ENCODE measurements at places on chromosomes 7 and 10.

DNA sequence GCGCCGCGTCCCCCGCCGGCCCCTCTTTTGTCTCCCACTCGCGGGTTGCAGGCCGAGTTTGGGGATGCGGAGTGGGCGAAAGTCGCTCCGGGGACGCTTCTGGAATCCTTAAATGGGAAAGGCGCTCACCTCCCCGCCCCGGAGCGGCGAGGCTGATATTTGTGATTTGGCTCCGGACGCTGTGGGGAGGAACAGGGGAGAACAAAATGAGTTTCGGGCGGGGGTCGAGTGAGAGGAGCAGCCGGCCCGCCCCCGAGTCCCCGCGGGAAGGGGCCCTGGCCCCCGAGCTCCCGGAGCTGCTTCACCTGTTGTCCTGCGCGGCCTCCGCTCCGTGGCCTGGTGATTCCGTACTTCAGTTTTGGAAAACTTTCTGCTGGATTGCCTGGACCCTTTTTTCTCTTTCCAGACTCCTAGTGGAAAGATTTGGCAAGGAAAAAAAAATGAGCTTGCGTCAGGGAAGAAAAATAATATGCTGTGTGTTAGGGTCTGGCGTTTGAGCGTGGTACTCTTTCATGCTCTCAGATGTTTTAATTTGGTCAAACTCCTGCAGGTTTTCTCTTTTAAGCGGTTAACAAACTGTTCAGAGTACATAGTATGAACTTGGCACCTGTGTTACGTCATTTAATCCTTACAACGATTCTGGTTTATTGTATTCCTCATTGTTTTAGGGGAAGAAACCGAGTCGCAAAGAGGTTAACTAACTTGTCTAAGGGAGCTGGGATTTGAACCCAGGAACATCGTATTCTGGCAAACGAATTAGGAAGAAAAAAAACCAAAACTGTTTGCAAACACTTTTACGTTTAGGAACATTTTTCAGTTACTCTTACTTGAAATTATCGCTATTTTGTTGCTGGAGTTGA, 924 bp downstream of the BMPR1A start:
- DNase-seq = no peak

- DNase-seq = peak; percentile 56
Measured at GRCh38 chr10:65320236-65321026, 1605.4 kb upstream of the LRRTM3 start.

DNA sequence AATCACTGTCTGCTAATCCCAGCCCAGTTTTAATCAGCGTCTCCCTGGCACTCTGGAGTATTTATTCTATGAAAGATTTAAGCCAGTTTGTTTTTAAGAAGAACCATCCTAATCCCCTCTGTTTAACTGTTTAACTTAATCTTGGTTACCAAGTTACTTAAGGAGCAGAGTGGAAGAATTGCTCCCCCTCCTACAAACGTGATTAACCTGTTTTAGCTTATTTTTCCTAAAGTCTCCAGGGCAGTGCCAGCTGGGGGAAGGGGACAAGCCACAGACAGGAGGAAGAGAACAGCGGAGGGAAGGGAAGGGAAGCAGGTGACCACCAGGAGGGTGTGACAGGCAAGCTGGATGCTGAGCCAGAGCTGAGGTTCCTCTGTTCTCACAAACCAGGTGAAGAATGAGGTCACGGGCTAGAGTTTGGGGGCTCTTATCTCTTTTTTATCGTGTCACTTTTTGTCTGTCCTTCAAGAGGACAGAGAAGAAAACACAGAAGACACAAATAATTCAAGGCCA, 1.7 kb downstream of the SLC13A4 start:
- DNase-seq = no peak

DNA sequence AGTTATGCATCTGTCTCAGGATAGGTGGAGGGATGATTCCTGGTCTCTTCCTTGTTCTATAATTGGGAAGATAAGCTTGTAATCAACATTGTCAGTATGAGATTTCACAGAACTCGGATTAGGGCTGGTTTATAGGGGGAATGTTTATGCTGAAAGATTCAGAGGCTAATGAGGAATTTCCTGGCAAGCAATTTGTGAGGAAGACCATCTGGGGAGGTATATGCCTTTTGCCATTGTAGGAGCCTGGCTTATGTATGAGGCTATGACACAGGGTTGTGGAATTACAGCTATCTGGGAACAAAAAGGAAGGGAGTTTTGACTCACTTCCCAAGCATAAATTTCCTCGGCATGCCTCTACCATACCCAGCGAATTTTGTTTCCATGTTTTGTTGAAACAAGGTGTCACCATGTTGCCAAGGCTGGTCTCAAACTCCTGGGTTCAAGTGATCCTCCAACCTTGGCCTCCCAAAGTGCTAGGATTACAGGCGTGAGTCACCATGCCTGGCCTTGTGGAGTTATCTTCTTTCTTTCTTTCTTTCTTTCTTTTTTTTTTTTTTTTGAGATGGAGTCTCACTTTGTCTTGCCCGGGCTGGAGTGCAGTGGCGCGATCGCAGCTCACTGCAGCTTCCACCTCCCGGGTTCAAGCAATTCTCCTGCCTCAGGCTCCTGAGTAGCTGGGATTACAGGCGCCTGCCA, 1.6 kb upstream of the COPS6 start:
- DNase-seq = peak; percentile 99

DNA sequence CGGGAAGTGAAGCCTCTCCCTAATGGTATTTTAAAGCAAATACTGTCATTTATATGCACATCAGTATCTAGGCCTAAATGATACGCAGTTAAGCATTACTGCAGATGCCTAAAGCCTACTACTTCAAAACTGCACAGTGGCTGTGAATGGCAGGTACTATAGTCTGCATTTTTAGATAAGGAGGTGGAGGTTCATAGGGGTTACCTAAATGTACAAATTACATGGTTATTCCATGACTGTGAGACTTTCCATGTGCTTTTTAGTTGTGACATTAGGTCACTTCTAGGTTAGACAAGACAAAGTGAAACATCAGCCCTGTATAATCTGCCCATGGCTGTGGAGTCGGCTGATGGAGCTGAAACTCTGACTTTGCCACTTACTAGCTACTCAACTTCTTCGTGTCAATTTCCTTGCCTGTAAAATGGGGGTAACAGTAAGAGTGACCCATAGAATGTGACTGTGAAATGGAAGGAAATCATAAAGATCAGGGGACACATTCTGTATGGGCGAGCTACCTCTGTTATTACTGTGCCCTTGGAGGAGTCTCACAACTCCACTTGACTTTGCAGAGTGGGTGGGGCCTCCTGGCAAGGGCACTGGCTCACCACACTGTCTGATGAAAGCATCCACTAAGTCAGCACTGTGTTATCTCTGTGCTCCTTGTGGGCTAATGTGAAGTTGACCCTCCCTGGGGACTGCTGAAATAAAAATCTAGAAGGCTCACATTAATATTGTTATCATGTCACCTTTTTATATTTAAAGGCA, 239.4 kb downstream of the TNS3 start:
- DNase-seq = no peak

DNA sequence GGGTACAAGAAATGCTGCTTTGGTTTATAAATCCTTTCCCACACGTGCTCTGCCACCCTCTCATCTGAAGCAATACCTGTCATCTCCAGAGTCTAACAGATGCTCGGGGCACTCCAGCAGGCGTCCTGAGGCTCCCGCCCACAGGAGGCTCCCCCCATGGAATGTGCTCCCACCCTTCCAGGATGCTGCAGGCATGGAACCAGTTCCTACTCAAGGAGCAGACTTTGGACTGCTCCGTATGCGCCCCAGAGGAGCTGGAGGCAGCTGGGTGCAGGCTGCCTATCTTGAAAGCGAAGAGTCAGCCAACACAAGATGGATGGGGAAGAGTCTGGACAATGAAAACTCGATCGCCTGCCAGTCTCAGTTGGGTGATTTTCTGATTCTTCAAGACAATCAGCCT, 75.4 kb downstream of the VOPP1 start:
- no peak for DNase-seq

DNA sequence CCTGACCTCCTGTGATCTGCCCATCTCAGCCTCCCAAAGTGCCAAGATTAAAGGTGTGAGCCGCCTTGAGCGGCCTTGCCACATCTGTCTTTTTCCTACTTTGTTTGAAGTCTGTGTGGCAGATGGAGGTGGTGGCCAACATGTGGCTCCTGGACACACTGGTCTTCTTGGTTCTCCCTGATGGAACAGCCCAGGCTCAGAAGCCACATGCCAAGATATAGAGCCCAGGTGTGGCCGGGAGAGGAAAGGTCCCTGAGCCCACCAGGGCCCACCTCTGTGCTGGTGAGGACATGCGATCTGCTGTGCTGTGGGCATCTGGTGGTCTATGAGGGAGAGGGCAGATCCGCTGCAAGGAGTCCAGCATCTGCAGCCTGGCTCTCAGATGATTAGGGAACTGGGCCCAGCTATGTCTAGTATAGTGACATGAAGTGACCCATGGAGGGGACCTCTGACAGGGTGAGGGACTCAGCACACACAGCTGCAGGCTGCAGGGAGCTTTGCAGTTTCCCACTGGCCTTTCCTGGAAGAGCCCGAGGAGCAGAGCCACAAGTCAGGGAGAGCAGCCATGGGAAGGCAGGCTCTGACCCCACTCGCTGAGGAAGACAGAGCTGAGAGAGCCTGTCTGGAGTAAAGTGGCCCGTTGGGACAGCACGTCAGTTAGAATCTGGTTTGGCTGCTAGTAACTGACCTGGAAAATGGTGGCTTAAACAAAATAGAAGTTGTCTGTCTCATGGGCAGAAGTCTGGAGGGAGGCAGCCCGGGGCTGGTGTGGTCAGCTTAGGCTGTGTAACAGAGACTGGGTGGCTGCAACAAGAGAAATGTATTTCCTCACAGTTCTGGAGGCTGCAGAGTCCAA, 25.9 kb downstream of the ADCY1 start:
- DNase-seq = no peak

DNA sequence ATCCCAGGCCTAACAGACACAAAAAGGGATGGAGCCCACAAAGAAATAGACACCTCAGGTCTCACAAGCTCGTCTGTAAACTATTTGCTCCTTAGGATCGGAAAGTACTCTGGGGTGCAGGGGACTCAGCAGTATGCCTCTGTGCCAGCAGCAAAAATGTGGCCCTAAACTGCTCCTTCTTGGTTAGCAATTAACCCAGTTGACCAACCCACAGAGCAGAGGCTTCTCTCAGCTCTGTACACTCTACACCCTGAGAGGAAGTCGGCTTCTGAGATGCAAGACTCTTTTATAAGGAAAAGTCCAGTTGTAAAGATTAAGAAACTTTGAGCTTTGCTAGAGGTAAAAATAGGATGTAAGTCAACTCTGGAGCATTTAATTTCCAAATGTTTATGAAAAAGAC, 156.3 kb upstream of the PRSS58 start:
- DNase-seq = no peak

DNA sequence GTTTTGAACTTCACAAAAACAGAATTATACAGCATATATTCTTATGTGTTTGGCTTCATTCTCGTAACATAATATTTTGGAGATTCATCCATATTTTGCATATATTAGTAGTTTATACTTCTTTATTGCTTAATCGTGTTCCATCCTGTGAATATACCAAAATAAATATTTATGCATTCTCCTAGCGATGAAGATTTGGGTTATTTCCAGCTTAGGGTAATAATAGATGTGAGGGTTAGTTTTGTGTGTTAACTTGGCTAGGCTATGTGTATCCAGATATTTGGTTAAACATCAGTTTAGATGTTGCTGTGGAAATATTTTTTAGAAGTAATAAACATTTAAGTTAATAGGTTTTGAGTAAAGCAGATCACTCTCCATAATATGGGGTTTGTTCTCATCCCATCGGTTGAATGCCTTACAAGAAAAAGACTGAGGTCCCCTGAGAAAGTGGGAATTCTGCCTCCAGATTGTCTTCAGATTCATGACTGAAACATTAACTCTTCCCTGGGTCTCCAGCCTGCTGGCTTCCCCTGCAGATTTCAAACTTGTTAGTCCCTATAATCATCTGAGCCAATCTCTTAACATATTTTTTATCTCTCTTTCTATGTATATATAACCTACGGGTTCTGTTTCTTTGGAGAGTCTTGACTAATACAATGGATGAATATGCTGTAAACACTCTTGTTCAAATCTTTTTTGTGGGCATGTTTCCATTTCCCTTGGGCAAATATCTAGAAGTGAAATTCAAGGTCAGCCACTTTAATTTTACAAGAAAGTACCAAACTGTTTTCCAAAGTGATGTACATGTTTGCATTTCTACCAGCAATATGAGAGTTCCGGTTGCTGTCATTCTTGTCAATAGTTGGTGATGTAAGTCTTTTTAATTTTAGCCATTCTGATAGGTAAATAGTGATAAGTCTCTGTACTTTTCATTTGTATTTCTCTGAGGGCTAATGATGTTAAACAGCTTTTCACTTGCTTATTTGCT, 48.7 kb downstream of the PDK4 start:
- DNase-seq = no peak

- DNase-seq = peak; percentile 63
Measured at GRCh38 chr7:17274551-17275245, 23.8 kb upstream of the AHR start.

DNA sequence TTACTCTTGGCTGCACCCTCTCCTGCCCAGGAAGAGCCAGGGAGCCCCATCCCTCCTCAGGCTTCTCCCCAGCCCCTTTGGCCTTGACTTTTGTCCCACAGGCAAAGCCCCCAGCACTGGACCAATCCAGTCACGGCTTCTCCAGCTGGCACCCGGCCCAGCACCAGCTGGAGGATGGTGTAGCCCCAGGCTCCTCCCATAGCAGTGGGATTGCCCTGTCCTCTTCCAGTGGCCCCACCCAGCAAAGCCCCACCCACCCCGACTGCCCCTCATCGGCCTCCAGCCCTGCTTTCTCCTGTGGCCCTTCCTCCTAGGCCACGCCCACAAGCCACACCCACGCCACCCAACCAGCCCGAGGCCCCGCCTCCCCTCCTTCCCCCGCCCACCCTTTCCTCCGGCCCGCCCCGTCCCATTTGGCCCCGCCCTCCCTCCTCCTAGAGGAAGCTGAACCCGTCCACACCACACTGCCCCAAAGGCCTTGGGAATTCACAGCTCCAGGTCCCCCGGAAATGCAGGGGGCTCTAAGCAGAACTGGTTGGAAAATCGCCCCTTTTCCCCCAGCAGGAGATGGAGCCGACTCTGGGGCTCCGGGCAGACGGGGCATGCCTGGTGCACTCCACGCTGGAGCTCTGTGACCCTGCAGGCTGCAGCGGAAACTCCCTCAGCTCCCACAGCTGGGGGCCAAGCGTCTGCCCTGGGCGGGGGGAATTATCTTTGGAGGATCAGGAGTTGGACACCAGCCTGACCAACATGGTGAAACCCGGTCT, 25.2 kb downstream of the GET4 start:
- DNase-seq = peak; percentile 71

GRCh38 chr7:132430041-132430855, 146.0 kb downstream of the PLXNA4 start:
- peak; percentile 62 for DNase-seq

DNA sequence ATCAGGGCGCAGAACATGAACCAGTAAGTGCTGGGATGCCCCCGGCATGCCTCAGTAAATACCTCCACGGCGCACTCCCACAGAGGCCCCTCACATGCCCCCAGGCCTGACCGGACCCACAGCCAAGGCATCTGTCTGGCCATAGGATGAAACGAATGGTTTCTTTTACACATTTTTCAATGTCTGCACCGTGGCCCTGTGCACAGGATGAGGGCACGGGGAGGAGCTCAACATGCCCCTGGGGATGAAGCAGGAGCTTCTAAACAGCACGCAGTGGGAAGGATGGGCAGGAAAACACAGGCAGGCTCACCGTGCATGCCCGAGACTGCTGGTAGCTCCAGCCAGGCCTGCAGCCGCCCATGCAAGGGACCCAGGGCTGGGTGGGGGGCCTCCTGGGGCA, 283.3 kb downstream of the TNS3 start:
- no peak for DNase-seq

GRCh38 chr7:6256109-6256483, 16.3 kb downstream of the CYTH3 start:
- no peak for DNase-seq

GRCh38 chr10:72328829-72329204, 25.9 kb downstream of the DNAJB12 start:
- DNase-seq = no peak

All from dermis blood vessel endothelial cell (primary cell).